ENCODE measurements at places on chromosomes 13 and 19.

DNA sequence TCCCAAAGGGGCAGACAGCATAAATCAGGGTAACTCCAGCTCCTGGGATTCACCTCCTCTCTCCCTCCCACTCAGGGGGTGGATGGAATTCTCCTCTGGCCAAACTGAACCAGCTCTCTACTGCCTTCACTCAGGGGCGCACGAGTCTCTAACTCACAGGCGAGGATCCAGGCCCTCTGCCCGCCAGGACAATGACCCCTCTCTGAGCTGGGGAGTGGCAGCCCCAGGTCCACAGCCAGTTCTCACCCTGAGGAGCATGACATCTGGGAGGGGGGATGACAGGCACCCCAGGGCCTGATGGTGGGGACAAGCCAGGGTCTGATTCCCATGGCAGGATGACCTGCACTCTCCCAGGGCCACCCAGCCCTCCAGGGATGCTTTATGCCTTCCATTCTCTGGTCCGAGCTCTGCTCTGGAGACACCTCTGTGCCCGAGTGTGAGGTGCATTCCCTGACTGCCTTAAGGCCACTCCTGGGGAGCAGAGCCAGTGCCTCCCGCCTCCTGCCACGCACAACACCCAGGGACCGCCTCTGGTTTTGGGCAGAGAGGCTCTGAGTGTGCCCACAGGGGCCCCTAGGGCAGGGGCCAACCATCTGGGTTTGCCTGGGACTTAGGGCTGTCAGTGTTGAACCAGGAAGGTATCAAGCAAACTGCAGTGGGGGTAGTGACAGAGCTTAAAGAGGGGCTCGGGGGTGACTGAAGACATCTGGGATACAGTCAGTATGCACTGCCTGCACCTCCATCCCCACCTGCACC, 66.2 kb downstream of the GNG7 start:
- DNase-seq, result no peak

GRCh38 chr13:65417953-65418352, 1812.2 kb downstream of the PCDH9 start:
- DNase-seq, result no peak

GRCh38 chr19:29643361-29643935, 21.8 kb upstream of the PLEKHF1 start:
- DNase-seq, result no peak

- no peak for DNase-seq
These were observed 21.2 kb downstream of the ELAVL1 start for GRCh38 chr19:7983995-7984837.

DNA sequence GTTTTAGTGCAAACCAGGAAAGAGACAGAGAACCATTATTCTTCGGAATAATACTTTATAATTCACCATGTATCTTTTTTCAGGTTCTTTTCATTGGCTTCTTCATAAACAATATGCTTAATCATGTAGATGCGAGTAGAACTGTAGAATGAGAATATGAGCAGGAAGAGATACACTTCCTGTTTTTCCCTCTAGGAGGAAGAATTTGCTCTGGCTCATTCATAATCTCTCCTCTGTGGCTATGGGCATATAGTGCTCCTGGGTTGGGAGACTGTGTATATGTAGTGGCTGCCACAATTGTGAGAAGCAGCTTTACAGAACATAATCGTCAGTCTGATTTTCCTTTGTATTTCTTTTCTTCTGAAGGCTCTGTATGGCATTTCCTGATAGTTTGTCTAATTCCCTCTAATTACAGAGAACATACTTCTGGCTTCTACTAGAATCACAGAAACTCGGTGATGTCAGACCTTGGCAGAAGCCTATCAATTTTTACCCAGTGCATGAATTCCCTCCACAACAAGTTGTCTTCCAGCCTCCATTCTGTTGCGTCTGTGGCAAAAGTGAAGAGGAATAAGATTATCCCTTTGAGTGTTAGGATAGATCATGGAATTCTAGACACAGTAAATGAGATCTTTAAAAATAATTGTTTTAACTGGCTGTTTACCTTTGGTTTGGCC, 2.9 kb upstream of the DCLK1 start:
- no peak for DNase-seq

GRCh38 chr13:42270857-42271215, 1.1 kb upstream of the AKAP11 start:
- no peak for DNase-seq

- peak; percentile 78 for DNase-seq
These were observed 102.0 kb downstream of the LRCH1 start for GRCh38 chr13:46654951-46655350.

DNA sequence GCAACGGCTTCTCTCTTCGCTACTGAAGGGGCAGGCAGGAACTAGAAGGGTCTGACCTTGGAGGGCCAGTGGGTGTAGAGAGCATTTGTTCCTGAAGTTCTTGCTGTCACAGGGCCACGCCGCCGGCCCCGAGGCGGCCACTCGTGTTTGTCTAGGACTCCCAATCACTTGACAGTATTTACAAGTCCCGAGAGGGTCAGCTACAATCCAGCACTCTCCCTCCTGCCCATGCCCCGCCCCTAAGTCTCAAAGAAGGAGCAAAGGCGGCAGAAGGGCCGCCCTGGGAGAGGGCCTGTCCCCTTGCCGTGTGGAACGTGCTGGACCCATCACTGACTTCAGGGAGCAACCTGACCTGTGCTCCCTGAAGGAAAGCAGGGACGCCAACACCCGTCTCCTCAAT, 118.5 kb downstream of the STK24 start:
- no peak for DNase-seq

DNA sequence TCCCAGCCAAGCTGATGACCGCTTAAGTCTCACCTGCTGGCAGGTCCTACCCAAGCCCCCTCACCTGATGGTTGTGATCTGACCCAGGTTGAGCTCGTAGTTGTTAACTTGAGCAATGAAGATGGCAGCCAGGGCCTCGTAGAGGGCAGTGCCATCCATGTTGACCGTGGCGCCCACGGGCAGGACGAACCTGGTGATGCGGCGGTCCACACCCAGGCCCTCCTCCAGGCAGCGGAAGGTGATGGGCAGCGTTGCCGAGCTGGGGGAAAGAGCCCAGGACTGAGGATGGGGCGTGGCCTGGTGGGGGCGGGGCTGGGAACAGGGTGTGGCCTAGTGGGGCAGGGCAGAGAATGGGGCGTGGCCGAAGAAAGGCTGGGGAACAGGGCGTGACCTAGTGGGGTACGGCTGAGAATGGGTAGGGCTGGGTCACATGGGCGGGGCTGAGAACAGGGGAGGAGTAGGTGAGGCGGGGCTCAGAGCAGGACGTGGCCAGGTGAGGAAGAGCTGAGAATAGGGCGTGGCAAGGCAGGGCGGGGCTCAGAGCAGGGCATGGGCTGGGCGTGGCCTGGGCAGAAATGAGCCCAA, 12.9 kb downstream of the OR7C2 start:
- no peak for DNase-seq

GRCh38 chr13:110628477-110628793, 13.1 kb downstream of the NAXD start:
- DNase-seq, result peak; percentile 49

- DNase-seq, result peak; percentile 44
These were observed 7.6 kb upstream of the TSPAN16 start for GRCh38 chr19:11288349-11288748.

DNA sequence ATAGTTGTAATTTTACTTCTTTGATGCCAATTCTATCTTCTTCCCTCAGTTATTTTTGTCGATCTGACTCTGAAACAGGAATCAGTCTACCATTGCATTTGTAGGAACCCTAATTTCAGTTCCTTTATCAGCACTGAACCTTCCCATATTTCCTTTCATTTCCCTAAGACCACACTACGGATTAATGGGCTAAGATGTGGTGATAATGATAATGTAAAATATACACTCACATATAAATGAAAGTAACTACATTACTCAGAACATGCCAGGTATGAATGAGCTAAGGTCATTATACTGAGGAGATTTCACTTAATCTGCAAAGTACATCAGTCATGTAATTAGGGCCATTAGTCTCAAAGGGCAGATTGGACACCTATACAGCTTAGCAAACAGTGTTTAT, 60.2 kb upstream of the RFC3 start:
- no peak for DNase-seq

GRCh38 chr13:105343134-105343806, 1192.2 kb downstream of the EFNB2 start:
- DNase-seq, result no peak

GRCh38 chr19:51016798-51017683, 2.5 kb downstream of the KLK10 start:
- peak; percentile 26 for DNase-seq

GRCh38 chr13:98450539-98451111, 126.3 kb downstream of the STK24 start:
- DNase-seq, result no peak

DNA sequence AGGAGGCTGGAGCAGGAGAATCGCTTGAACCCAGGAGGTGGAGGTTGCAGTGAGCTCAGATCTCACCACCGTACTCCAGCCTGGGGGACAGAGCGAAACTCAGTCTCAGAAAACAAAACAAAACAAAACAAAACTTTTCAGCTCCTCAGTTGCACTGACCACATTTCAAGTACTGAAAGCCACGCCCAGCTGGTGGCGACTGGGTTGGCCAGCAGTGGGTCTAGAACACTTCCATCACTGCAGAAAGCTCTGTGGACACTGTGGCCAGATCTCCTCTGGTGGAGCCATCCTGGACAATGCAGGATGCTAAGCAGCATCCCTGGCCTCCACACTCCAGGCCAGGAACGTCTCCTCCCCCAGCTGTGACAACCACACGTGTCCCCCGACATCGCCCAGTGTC, 21.1 kb downstream of the TLE2 start:
- no peak for DNase-seq

DNA sequence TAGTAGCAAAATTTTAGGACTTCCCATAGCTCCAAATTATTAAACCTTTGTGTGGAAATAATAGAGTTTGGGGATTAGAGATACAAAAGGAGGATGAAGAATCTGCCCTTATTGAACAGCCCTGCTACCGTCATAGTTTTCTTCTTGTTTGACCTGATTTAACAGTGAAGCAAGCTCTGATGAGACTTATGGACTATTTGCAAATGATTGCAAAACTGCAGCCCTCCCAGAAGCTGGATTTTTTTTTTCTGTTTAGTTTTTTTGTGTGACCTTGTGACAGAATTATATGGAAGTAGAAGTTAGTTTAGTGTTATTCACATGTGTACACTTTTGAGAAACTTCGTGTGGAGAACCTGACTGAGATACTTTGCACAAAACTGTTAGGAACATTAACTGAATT, 267.8 kb downstream of the KCNRG start:
- DNase-seq, result no peak

- DNase-seq, result no peak
These were observed 21.7 kb upstream of the LAMP1 start for GRCh38 chr13:113275387-113275786.

GRCh38 chr13:25225970-25226369, 53.9 kb upstream of the AMER2 start:
- no peak for DNase-seq

DNA sequence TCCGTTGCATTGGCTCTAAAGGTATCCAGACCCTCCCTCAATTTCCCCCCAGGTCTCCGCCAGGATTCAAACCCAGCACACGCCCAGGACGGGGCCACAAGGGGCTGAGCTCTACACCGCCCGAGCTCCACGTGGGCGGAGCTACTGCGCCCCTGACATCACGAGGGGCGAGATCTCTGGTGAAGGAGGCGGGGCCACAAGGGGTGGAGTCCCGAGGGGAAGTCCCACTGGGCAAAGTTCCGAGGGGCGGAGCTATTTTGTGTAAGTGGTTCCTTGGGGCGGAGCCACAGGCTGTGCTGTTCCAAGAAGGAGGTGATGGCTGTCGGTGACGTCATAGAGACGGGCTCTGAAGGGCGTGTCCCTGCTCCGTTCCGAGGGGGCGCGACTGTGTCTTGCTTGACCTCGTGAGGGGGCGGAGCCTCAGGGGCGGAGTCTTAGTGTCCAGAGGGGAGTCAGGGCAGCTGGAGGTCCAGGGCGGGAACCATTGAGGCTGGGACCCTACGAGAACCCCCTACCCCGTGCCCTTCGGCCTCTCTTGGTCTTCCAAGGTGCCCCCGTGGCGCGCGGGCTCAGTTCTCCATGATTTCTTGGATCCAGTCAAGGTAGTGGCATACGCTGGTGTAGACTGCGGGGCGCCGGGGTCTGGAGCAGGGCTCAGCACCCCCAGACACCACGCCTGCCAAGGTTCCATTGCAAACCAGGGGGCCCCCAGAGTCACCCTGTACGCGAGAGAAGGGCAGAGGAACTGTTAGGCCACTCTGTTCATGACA, 1.3 kb upstream of the KLK8 start:
- no peak for DNase-seq

- DNase-seq, result no peak
These were observed 498.1 kb downstream of the COG6 start for GRCh38 chr13:40153516-40153915.
